Lung microvascular endothelial cell (primary cell): ENCODE measurements at places on chromosomes 11 and 22. TPM values are rescaled to one million over a fixed set of nuclear protein-coding genes. Genes with fewer than 3 reads are reported as not detected.

MMP27 gene
- total RNA-seq = not detected in 2 replicates

TFIP11 gene
- 24.6 and 34.5 TPM in 2 replicates for total RNA-seq

GRCh38 chr11:77309401-77310085 is 8.1 kb upstream of the GDPD4 start:
- DNase-seq = peak; percentile 79

DNA sequence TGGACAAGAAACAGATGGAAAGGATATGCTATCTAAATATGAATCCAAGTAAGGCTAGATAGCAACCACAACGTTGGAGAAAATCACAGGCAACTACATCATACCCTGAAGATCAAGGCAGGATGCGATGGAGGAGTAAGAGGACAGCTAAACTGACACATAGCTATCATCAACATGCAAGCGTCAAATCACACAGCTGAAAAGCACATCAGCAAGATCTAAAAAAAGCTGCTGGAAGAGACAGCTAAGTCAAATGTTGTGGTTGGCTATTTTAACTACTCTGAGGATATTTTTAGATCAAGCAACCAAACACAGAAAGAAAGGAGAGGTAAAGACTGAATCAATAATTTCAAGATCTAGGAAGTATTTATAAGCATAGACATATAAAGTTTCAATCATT is 466.9 kb downstream of the BRD1 start:
- no peak for DNase-seq

GRCh38 chr11:134784046-134784445 is 372.0 kb upstream of the B3GAT1 start:
- DNase-seq = no peak

LARGE2 gene
- total RNA-seq = not detected in 2 replicates

GRCh38 chr22:46303347-46303965 is 6.8 kb downstream of the GTSE1 start:
- DNase-seq = peak; percentile 42
